ENCODE measurements at places on chromosomes 4 and X.

GRCh38 chr4:99938243-99938753 lies 8.1 kb downstream of the DNAJB14 start:
- DNase-seq = no peak

- peak; percentile 55 for DNase-seq
Measured at GRCh38 chr4:53688186-53688790, 97.0 kb upstream of the LNX1 start.

DNA sequence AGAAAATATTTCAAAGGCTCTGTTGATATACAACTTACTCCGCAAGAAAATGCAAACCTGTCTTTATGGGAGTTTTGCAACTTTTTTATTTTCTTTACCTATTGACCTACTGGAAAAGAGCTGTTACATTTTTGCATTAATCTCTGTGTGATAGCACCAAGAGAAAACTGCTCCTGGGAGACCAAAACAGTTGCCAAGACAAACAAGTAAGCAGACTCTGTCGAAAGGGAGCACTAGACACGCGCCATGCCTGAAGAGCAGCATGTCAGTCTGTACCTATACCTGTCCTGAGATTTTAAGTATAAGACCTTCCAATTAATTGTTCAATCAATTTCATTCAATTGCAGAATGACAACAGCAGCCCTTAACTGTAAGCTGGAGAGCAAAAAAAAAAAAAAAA lies 56.0 kb upstream of the TECRL start:
- no peak for DNase-seq

DNA sequence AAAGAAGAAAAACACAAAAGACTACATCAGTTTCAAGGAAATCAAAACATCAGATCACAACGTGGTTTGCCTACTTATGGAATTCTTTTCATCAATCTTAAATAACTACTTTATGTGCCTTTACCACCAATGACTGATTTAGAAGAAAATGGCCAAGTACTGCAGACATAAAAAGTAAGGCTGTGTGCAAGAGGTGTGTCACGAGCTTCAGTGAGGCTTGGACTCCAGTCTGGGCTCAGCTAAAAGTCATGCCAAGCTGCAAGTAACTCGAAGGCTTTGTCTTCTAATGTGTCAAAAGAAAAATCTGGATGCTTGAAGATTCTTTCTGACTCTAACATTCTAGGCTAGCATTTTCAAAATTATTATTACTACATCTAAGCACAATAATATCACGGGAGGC lies 17.0 kb downstream of the PRSS12 start:
- DNase-seq = no peak
